ENCODE measurements at places on chromosomes 2 and 18.

GRCh38 chr2:215982465-215982875 is 30.9 kb downstream of the MREG start:
- DNase-seq = no peak

- DNase-seq = no peak
These were observed 1.9 kb downstream of the SP5 start for GRCh38 chr2:170716851-170717598.

- no peak for DNase-seq
These were observed 272.5 kb upstream of the PARD3B start for GRCh38 chr2:204272610-204273287.

GRCh38 chr2:157523270-157524247 is 79.7 kb upstream of the CYTIP start:
- no peak for DNase-seq

DNA sequence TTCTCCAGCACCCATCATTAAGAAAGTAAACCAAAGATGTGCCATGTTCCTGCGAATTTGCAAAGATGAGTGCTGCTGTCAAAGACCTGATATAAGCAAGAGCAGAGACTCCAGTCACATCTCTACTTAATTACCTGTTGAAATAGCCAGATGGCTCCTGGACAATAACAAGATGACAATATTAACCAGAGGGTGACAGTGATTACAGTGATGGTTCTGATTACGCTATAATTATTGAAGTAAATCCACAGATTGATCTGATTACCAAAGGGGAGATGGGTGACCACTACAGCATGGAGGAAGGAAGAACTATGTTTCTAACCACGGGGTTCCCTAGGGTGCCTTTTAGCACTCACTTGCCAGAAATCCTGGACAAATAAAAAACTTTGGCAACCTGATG is 36.5 kb upstream of the AFF3 start:
- DNase-seq = no peak

- DNase-seq = no peak
These were observed 227.4 kb upstream of the CHST9 start for GRCh38 chr18:27412556-27412955.

Measured in CD4-positive, alpha-beta T cell treated with Interleukin-15 for 4 hours (primary cell).